ENCODE measurements at places on chromosomes 5 and 9.

GRCh38 chr5:115100319-115100955, 69.3 kb downstream of the TRIM36 start:
- no peak for DNase-seq

DNA sequence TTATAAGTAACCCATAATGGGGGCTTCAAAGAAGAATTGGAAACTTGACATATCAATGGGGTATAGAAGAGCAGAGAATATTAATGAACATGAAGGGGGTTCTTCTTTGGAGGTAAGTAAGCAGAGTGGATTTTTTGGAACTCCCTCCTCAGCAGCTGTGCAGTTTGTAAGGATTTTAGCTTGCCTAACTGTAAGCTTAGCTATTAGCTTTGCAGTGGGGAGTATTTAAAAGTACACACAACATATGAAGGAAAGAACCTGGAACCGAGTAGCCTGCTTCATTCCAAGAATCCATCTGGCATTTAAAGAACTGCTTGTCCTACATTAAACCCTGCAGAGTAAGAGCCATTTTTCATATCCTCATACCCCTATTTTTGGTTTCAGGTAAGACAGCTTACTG, 2.2 kb upstream of the PBX3 start:
- DNase-seq: no peak

- no peak for DNase-seq
Observed at GRCh38 chr9:134605351-134605965, 36.1 kb upstream of the COL5A1 start.

DNA sequence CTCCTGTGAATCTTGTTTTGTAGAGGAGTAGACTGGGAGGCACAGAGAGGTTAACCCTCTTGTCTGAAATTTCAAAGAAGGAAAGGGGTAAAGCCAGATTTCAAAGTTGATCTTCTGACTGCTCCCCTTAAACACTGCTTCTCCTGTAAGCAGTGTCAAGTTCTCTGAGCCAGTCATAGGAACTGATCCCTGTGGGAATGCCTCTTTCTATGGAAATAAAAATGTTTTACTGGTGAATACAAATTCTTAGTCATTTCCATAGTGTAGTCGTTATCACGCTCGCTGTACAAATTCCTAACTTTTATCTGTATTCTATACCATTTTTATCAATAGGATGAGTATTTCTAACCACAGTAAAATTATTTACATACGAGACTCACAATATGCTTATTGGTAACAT, 66.3 kb upstream of the PRRC1 start:
- DNase-seq: no peak

- no peak for DNase-seq
Observed at GRCh38 chr5:28766565-28767158, 1728.3 kb upstream of the CDH9 start.

DNA sequence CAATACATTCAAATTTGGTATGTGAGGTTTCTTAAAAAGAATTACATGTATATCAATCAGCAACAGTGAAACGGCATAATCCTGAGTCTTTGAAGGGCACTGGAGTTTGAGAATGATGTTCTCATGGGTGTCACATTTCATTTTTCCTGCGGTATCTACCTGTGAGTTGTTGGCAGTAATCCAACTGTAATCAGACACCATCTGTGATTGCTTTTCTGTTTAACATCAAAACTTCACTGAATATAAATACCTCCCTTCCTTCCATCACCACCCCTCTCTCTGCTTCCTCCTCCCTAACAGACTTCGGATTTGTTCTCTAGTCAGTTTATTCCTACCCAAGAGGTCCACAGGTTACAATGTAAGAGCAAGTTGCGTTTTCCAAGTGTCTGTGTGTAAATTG, 275.2 kb upstream of the PCSK5 start:
- DNase-seq: no peak

GRCh38 chr9:17776735-17777134, 197.9 kb downstream of the SH3GL2 start:
- DNase-seq: no peak

GRCh38 chr5:42989190-42989589, 50.9 kb downstream of the ANXA2R start:
- no peak for DNase-seq

DNA sequence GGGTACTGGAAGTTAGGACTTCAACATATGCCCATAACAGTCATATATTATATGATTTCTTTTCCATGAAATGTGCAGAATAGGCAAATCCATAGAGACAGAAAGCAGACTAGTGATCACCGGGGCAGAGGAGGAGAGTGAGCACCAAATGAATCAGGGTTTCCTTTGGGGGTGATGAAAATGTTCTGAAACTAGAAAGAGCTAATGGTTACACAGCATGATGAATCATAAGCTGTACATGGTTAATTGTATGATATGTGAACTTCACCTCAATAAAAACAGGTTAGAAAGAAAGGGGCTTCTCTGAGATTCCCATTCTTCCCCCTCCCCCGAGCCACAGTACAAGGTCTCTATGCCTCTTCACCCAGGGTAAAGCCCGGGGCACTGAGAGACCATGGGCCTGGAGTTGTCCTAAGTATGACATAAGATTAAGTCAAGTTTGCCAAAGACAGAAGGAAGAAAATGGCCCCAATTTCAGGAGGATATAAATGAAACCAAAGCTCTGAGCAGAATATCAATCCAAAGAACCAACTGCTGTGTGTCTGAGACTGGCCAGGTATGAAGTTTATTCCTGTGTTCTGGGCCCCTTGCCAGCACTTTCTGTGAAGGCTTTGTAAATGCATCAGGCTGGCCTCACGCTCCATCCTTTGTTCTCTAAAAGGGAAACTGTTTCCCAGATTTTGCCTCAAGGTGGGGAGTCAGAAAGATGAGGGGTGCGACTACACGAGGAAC, 243.8 kb downstream of the CDK5RAP2 start:
- no peak for DNase-seq

DNA sequence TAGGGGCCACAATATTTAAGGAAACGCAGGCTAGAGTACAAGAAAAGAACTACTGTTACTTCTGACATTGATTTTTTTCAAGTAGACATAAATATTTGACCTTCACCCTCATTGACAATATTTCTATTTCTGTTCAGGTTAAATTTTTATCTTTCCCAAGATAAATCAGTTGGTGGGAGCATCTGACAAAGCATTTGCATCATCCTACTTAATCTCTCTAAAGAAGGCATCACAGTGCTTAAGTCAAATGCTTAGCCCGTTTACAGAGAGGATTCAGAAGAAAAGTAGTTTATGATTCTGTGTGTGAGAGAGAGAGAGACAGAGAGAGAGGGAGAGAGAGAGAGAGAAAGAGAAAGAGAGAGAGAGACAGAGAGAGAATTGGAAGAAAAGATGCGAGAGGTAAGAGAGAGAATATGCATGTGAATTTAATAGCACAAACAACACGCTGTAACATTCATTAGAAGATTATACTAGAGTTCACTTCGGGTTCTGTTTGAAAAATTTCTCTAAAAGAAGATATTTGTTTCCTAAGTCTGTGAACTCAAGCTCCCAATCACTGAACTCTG, 1093.3 kb upstream of the CDH6 start:
- no peak for DNase-seq

GRCh38 chr5:28190011-28190410, 1151.6 kb upstream of the CDH9 start:
- DNase-seq: no peak

- no peak for DNase-seq
Observed at GRCh38 chr5:54651482-54652076, 134.0 kb downstream of the SNX18 start.

DNA sequence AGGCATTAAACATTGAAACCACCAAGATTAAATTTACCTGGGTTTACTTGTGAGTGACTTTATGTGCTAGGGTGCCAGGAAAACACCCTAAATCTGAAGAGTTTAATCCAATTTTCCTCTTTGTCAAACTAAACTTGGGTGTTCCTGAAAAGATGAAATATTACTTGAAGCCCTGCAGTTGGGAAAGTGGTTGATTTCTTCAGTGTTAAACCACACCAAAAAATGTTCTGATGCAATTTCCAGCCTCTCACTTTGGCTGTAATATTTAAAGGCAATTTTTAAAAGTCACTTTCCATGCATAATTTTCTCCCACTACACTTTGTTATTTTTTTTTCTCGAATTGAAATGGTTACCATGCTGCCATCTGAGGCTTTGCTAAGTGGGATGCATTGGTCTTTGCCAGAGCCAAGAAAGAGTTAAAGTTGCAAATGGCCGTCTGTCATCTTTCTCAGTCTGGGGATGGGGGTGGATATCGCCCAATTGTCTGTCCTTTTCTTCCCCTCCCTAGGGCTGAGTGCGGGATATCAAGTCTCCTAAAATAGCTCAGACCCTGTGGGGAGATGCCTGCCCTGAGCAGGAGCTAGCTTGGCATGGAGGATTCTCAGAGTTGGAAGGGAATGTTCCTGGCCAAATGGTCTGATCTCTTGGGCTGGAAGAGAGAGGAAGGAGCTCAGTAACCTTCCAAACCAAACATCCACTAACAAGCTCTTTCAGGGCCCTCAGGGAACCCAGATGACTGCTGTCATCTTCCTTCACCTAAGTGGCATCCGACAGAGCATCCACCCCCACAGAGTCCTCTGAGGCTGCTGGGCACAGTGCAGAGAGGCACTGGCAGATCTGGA, 13.6 kb upstream of the SHB start:
- DNase-seq: no peak

- no peak for DNase-seq
Observed at GRCh38 chr9:22157276-22157675, 148.2 kb upstream of the CDKN2B start.

- no peak for DNase-seq
Observed at GRCh38 chr9:103992938-103993579, 101.0 kb upstream of the SMC2 start.

GRCh38 chr9:98135558-98135934, 16.5 kb upstream of the TRIM14 start:
- no peak for DNase-seq

DNA sequence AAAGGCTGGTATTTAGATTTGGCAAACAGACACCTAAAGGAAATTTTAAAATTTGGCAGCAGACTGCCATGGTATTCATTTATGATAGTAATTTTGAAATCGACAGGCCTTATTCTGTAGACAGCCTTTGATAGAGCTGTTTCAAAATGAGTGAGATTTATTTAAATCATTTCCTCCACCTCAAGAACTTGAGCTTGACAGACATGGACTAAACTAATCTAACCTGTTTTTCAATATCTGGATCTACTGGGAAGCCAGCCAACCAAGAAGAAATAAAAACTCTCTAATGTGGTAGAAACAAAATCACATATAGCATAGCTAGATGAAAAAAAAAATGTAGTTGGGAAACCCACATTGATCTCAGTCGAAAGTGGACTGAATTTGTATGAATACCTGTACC, 56.9 kb upstream of the RASA1 start:
- no peak for DNase-seq

GRCh38 chr5:18113721-18114120, 479.5 kb downstream of the TAF11L14 start:
- no peak for DNase-seq

- no peak for DNase-seq
Observed at GRCh38 chr9:137452761-137453642, 6.1 kb downstream of the NSMF start.

DNA sequence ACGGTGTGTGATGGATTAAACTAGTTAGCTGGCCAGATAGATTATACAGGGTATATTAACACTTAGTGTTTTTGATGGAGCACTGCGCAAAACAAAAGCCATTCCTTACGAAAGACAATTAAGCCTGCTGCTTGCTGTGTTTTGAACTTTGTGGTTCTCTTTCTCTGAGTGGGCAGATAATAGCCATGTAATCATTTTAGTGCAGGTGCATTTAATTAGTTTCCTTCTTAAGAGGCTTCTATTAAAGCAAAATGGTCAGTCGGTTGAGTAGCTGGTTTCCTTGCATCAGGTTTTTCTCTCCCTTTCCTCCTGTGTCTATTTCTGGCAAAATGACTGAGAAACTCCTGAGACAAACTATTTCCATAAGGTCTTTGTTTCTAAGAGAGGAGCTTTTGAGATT, 512.5 kb downstream of the DMAC1 start:
- DNase-seq: no peak

DNA sequence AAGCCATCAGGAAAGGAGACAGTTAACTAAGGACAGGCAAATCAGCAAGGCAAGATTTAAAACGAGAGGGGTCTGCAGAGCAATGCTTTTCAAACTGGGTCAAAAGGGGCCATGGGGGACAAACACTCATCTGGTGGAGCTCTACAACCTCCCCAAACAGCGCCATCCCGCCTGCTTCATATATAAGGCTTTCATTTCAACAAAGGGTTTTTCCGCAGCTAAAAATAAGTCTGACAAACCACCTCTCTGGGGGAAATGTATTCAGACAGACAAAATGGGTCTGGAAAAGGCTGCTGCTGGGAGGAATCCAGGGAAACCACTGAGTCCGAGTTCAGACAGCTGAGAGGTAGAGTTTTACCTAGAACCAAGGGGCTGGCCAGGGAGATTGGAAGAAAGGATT, 8.3 kb upstream of the SEPTIN8 start:
- DNase-seq: no peak

DNA sequence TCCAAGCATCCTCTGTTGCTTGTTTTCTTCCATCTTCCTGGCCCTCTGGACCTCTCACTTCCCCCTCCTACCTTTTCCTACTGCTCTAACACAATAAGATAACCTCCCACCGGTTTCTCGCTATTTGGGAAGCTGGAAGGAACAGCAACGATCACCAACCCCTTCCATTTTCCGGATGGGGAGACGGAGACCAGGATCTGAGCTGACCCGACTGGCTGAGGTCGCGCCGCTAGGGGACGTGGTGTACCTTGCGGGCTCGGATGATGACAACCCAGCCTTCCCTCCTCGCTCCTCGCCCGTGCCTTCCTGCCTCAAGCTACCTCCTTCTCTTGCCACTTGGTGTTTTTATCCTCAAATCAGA, 1.9 kb downstream of the LPAR1 start:
- DNase-seq: no peak
